Hematopoietic multipotent progenitor cell treated with erythropoietin and hydrocortisone succinate and interleukin-3 and kit ligand, for 4 days (in vitro differentiated cells): ENCODE measurements at places on chromosomes 6 and 20.

GRCh38 chr6:105135907-105136430 lies 43.8 kb downstream of the POPDC3 start:
- DNase-seq = peak; percentile 8

GRCh38 chr6:16698162-16698533 lies 63.1 kb downstream of the ATXN1 start:
- DNase-seq = peak; percentile 38

DNA sequence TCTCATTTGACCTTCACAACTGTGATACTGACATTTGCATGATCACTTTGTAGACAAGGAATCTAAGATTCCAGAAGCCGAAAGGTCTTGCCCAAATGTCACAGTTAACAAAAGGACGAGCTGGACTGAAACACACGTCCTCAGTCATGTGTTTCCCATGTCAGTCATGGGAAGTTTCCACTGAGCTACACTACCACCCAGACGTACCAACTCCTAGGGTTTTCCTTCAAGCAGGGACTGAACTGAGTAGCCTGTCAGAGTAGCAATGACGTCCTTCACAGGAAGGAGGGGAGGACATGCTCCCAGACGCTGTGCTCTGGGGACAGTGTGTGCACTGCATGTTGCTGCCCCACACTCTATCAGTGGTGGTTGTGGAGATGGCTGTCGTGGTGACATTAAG lies 215.8 kb upstream of the SMLR1 start:
- DNase-seq = no peak

DNA sequence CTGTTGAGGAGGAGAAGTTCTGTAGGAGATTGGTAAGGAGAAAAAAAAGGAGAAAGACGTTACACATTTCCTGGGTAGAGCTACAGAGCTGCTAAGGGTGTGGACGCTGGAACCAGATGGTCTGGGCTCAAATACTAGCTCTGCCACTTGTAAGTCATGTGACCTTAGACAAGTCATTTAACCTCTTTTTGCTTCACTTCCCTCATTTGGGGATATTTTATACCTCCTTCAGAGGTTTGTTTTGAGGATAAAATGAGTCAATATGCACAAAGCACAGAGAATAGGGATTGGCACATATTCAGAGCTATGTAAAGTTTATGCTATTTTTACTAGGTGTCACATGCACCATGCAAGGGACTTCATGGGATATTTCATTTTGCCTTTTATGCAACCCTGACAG lies 708.8 kb downstream of the DHX35 start:
- no peak for DNase-seq

- peak; percentile 82 for DNase-seq
Observed at GRCh38 chr6:170516783-170517616, 36.1 kb downstream of the PSMB1 start.

GRCh38 chr6:102154176-102154575 lies 760.7 kb downstream of the GRIK2 start:
- no peak for DNase-seq

GRCh38 chr20:51703400-51704287 lies 64.5 kb downstream of the ATP9A start:
- no peak for DNase-seq

DNA sequence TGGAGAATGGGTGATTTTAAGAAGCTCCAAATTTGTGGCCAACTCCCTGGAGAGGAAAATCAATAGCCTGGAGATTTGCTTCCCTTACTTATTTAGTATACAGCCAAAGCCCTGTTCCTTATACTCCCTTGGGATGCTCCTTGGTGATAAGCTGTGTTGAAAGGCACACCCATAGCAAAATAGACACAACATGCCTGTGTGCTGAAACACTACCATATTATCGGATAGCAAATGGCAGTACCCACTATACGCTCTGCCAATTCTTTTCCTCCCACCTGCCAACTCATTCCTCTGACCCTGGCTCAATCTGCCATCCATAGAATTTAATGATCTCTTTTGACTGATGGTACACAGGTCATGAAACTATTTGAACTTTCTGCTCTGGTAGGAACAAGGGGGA lies 98.2 kb downstream of the CLIC5 start:
- no peak for DNase-seq

GRCh38 chr20:36833275-36834020 lies 42.5 kb upstream of the TLDC2 start:
- DNase-seq = no peak

DNA sequence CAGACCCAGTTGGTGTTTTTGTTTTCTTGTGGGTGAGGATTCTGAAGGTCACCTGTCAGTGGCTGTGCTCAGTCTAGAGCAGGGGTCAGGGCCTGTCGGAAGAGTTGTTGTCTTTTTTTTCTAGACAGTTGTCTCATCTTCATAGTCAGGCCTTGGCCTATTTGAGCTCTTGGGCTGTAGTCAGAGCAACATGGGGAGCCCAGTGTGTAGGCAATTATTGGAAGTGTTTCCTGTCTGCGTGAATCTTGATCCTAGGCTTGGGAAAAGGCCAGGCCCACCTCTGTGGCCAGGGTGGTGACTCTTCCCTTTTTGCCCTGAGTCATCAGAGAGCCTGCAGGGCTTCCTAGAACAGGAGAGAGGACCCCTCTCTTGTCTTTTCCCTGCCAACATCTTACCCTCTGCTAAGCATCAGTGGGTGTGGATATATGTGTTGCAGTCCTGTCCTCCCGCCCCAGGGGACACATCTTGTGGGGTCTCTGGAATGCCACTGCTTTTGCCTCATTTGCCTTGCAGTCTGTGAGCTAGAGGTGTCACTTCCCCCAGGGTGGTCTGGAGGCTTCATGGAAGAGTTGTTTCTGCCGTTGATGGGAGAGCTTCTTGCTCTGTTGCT lies 11.4 kb downstream of the TJAP1 start:
- no peak for DNase-seq

DNA sequence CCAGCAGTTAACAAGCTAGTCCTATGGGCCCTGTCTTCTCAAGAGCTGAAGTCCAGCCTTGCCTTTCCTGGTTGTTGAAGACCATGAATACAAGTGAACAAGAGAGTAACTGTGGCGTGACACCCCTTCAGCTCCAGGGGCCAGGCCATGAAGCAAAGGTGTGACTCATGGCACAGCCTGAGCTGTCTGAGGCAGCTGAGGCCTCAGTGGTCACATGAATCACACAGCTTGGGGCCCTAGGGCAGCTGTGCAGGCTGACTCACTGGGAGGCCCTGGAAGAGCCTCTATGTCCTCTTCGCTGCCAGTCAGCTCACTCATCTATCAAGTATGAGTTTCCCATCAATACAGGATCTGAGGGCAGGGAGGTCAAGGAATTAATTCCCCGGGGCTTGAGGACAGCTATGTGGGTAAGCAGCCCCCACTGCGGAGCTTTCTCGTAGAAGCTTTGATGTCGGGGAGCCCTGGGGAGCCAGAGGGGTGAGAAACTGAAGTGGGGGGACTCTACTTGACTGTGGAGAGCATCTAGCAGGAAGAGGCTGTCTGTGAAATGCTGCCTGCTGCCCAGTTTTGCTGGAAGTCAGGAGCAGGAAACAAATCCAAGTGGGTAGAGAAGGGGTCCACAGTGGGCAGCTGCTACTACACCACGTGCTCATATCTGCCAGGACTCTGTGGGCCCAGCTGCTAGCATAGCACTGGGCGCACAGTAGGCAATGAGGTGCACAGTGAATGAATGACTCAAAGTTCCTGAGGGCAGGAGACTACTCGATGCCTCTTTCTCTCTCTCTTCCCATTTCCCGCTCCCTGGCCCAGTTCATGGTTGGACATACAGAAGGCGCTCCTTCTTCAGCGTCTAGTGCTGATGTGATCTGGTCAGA lies 13.7 kb upstream of the FAM83C start:
- DNase-seq = peak; percentile 62

- no peak for DNase-seq
Observed at GRCh38 chr6:169246445-169246844, 7.2 kb downstream of the THBS2 start.

DNA sequence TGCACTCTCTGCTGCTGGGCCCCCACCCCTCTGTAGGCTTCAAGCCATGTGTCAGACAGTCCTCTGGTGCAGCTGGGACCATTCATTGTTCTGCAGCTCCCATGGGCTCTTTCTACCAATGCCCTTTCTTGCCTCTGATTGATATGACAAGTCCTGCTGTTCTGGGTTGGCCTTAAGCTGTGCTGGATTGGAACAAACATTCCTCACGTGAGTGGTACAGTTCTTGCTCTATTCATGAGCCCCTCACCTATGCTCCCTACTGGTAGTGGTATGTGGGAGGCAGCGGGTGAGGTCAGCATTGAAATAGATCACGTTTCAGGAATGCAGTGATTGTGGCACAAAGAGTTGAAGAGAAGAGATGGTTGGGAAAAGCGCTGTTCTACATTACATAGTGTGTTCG lies 48.8 kb upstream of the RALY start:
- DNase-seq = no peak

GRCh38 chr6:14695579-14695978 lies 550.3 kb upstream of the JARID2 start:
- DNase-seq = no peak

DNA sequence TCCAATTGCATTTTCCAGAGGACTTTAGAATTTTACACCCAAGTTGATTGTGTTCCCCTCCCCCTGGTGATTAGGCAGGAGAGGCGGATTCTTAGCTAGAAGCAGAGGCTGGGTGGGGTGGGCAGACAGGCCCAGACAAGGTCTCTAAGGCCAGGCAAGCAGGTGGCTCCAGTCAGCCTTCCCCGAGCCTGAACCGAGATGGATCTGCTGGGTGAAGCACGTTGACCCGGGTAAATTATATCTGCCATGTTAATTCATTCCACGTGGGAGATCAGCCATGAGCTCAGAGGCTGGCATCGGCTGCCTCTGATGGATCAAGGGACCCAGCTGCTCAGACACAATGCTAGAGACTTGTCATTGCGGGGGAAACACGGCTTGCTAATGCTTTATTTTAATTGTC lies 159.5 kb upstream of the MAFB start:
- no peak for DNase-seq

GRCh38 chr20:51272401-51272800 lies 249.5 kb upstream of the KCNG1 start:
- DNase-seq = no peak

- DNase-seq = no peak
Observed at GRCh38 chr6:4450237-4450636, 314.9 kb upstream of the ECI2 start.

- no peak for DNase-seq
Observed at GRCh38 chr6:134379076-134379475, 61.2 kb upstream of the SGK1 start.

GRCh38 chr6:167550941-167551627 lies 226.2 kb downstream of the TTLL2 start:
- no peak for DNase-seq

DNA sequence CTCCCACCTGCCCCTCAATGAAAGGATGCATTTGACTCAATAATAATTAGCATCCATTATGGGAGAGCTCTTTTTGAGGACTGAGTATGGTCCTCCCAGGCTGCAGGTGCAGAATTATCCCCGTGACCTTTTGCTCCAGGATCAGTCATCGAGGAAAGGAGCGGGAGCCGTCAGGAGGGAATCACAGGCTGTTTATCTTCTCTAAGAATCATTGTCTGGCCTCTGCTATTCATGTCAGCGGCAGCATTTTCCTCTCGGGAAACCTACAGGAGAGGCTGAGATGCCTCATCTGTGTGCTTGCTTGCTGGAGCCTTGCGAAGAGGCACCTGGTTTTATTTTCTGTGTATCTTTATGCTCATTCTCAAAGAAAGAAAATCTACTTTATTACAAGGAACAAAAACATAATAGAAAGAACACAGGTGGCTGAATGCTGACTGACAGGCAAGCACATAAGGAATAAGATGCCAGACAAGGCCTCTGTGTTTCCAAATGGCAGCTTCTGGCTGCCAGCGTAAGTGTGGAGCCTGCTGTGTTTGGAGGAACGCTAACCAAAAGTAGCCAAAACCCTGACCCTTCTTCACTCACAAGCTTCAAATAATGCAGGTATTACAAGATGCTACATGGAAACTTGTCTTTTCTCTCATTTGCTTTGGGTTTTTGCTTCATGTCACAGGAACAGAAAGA lies 539.1 kb upstream of the MARCKS start:
- DNase-seq = no peak

DNA sequence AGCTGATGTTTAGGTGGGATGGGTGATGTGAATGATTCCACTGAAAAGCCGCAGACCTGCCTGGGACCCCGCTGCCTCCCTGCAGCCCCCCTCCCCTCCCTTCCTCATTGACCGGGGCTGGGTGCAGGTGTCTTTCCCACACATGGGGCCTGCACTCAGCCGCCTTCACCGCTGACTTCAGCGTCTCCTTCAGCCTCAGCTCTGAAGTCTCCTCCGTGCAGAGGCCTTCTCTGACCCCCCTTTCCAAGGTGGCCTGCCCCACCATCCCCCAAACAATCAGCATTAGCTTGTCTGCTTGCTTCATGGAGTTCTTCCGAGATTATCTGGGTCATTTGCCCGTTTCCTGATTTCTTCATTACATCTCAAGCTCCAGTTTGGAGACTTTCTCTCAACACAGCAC lies 140.7 kb downstream of the SMOC2 start:
- no peak for DNase-seq

- DNase-seq = no peak
Observed at GRCh38 chr6:83462524-83462923, 31.7 kb upstream of the ME1 start.

DNA sequence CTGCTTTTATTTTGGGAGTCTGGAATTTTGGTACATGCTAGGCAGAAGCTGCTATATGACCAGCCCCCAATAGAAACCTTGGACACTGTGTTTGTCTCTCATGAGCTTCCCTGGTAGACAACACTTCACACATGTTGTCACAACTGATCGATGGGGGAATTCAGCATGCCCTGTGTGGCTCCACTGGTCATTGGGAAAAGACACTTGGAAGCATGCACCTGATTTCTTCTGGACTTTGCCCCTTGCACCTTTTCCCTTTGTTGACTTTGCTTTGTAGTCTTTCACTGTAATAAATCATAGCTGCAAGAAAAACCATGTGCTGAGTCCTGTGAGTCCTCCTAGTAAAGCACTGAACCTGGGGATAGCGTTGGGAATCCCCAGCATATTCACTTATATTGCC lies 7.9 kb upstream of the WFDC10A start:
- DNase-seq = no peak

DNA sequence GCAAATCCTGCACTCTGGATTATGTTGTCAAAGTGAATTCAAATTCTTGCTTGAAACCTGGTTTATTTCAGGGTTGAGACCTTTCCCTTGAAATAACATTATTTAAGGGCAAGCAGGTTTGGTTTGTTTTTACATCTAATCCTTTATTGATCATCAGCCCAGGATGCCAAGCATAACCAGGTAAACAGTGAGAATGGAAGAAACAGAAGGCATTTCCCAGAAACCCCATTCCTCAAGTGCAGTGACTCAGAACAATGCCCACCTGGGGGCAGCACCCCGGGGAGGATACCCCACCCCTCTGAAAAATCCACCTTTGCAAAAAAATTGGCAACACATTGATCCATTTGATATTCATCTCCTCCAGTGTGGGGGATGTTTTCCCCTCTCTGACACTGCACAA lies 32.5 kb downstream of the POFUT1 start:
- no peak for DNase-seq

DNA sequence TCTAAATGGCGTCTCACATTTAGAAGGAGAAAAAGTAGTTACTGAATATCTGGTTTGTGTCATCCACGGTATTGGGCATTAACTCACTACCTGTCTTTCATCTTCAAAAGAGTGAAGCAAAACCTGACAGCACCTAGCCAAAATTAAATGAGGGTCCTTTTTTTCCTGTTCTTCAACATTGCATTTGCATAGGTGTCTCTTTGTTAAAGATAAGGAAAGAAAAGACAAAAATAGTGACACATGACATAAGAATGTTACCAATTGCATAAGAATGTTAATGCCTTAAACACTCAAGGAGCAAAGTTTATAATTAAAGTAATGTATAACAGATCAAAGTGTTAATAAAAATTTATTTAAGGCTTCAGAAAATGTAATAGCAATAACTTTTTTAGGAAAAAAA lies 61.4 kb upstream of the MANEA start:
- DNase-seq = no peak

- DNase-seq = no peak
Observed at GRCh38 chr6:107237992-107238660, 122.8 kb upstream of the BEND3 start.
